ENCODE measurements at places on chromosomes 12 and 14. TPM values are rescaled to one million over a fixed set of nuclear protein-coding genes. Genes with fewer than 3 reads are reported as not detected.

GRCh38 chr14:99125616-99126431 is 146.2 kb downstream of the BCL11B start:
- no peak for DNase-seq

DNA sequence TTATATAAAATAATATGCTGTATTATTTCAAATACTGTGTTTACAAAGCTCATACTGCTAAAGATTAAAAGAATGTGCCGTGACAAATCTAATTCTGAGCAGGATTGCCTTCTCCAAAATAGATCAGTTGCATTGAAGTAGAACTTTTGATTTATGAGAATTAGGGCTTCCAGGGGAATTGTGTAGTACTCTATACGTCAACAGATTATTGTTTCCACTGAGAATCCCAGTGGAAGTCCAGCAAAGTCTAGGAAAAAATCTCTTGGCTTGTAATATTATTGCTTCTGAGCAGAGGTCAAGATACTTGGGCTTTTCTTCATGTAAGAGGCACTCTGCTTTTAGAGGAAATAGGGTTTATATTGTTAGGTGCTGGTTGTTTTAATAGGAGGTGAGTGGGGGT is 133.9 kb downstream of the TRHDE start:
- DNase-seq: no peak

DNA sequence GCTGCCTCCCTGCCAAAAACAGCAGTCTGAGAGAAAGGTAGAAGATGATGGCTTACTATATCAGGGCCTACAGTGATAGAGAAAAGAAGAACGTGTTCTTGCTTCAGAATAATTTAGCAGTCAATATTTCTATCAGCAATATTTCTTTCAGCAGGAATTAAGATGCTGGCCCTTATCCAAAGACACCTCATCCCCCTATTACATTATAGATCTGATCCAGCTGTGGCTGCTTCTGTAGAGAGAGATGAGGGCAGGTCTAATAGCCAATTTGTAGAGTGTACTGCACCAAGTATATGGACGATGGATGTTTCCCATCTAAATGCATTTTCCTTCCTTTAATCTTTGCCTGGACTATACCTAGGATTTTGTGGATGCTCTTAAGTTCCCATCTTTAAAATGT is 451.7 kb downstream of the NPAS3 start:
- DNase-seq: no peak

GRCh38 chr14:26905229-26905628 is 307.4 kb upstream of the NOVA1 start:
- DNase-seq: no peak

DNA sequence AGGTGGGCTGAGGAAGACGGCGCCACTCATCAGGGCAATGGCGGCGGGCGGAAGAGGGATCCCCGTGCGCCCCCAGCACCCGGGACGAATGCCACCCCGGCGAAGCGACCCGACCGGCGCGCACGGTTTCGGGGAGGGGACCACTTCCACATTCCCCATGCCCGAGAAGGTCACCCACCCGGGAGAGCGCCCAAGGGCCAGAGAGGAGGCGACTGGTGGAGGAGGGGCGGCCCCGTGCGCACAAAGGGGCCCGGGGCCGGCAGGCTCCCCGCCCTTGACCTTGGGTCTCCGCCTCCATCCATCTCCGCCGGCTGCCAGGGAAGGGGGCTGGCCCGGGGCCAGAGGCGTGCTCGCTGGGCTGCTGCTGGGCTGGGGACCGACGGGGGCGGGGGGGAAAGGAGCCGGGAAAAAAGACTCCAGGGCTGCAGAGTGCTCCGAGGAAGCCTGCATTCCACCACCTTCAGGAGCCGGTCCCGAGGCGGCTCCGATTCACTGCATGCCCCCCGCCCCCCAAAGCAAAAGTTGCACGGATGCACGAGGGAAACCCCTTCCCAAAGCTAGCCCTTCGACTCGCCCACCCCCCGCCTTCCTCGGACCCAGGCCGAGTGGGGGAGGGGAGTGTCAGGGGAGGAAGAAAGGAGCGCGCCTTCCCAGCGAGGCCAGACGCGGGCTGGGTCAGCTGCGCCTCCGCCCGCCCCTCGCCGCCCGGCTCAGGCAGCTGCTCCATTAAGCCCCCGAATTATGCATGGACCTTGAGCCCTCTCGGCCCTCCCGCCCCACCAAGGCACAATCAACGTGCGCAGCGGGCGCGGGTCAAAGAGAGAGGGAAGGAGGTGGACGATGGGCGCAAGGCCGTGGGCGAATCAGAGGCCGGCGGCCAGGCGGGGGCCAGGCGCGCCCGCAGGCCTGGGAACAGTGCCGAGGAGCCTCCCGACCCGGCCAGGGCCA is 26.2 kb downstream of the BCL11B start:
- DNase-seq: no peak

GRCh38 chr12:68291396-68292036 is 38.1 kb upstream of the IL22 start:
- DNase-seq: no peak

- DNase-seq: no peak
Observed at GRCh38 chr12:32397696-32398095, 1.7 kb upstream of the FGD4 start.

DNA sequence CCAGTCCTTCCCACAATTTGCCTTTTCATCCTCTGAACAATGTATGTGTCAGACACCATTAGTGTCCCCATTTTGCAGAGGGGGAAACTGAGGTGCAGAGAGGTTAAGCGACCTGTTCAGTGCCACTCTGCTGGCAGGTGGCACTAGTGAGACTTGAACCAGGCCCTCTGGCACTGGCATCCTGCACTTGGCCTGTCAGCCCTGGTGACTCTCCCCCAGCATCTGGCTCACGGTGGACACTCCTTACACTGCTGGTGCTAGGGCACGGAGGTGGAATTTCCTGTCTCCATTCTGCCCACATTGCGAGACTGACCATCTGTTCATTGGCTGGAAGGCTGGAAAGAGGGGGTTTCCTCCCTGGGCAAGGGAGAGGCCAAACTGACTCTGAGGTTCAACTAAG is 48.7 kb downstream of the CCNK start:
- no peak for DNase-seq

DNA sequence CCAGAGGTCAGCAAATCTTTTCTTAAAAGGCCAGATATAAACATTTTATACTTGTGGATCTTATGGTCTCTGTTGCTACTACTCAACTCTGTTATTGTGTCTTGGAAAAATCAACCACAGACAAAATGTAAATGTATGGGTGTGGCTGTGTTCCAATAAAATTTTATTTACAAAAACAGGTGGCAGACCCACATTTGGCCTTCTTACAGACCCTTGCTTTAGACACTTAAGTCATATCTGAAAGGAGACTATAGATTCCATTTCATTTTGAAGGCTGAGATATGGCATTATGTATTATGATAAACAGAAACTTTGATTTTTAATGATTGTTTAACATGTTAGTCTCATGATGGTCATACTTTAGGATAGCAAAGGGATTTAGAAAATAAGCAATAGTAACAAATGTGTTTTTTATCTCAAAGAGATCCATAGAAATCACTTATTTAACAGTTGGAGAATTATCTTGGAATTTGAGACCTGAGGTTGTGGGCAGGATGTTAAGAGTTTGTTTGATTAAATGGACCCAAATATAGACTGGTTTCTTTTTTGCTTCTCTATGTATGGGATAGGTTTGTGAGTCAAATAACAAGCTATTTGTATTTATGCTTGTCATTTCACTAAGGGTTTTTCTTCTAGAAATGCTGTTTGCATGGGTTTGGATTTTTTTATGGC is 51.2 kb downstream of the PPFIBP1 start:
- no peak for DNase-seq

DNA sequence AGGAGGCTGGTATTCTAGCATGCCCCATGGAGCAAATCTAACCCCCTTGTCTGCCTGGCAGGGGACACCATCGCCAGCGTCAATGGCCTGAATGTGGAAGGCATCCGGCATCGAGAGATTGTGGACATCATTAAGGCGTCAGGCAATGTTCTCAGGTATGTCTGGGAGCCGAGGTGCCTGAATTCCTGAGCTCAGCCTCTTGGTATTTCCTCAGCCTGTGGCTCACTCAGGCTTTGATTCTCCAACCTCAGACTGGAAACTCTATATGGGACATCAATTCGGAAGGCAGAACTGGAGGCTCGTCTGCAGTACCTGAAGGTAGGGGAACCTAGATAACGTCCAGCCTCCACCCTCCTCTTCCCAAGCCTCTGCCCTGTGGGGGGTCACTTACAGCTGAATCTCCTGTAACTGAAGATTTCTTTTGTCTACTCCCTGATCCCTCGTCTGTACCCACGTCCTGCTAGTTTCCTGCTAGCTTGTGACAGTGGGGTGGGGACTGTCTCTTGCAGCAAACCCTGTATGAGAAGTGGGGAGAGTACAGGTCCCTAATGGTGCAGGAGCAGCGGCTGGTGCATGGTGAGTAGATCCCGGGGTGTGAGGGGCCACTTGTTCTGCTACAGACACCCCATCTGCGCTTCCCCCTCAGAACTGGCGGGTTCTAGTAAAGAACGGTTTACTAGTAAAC is 7.0 kb downstream of the TAMALIN start:
- no peak for DNase-seq

DNA sequence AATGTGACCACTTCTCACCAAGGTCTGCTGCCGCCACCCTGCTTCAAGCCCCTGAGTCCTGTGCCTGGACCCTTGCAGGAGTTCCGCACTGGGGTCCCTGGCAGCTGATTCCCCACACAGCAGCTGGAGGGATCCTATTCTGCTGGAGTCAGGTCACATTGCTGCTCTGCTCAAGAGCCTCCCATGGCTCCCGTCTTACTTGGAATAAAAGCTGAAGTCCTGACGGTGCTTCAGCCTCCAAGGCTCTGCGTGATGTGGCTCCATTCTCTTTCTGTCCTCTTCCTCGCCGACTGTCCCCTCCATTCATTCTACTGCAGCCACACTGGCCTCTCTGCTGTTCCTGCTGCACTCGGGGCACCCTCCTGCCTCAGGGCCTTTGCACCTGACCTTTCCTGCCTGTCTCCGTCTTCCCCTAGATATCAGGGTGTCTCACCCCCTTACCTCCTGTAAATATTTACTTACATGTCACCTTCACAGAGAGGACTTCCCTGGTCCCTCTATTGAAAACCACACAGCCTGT is 7.6 kb upstream of the SDSL start:
- DNase-seq: no peak

DNA sequence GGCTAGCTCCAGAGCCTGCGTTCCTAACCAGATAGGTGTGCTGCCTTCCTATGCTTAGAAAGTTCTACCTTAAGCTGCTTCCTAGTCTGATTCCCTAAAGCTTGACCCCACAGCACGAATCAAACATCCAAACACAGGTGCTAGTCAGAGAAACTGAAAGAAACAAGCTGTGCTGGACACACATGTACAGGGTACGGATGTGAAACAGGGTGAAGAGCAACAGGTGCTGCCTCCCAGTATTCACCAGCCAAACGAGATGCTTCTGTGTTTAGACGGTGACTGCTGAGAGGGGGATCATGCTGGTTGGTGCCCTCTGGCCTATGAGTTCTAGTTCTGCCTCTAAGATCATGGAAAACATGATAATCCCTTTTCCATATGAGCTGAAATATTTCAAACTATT is 105.3 kb downstream of the GRIP1 start:
- DNase-seq: no peak

GRCh38 chr12:56220611-56221231 is 1.0 kb downstream of the RNF41 start:
- no peak for DNase-seq

DNA sequence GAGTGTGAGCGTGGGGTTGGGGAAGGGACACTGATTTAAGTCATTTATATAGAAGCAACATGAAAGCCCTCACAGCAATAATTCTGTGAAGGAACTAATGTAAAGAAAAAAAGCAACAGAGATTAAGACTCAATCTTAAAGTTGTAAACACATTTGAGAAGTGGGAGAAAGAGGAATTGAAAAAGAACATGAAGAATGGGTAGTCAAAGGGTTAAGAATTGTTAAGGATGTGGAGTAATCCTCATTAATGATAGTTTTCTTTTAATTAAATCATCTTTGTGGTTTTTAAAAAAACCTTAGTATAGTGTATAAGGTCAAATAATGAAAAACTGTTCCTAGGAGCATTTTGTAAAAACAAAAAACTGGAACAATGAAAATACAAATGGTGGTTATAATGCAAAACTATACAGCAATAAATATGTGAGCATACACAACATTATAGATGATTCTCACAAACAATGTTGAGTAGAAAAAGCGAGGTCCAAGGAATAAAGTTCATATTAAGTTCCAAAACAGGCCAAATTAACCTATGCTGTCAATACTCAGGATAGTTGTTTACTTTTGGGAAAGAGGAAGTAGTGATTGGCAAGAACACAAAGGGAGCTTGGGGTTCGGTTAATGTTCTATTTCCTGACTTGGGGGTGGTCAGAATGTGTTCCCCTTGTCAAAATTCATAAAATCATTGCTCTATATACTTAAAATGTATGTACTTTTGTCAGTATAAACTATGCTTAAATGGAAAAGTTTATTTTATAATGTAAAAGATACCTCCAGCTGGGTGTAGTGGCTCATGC is 120.4 kb upstream of the ATF7IP start:
- DNase-seq: no peak

GRCh38 chr12:14950982-14951746 is 10.2 kb downstream of the ARHGDIB start:
- no peak for DNase-seq

GRCh38 chr14:33629792-33630191 is 321.1 kb downstream of the EGLN3 start:
- DNase-seq: no peak

- DNase-seq: no peak
Observed at GRCh38 chr14:91257328-91258010, 13.0 kb upstream of the GPR68 start.

DNA sequence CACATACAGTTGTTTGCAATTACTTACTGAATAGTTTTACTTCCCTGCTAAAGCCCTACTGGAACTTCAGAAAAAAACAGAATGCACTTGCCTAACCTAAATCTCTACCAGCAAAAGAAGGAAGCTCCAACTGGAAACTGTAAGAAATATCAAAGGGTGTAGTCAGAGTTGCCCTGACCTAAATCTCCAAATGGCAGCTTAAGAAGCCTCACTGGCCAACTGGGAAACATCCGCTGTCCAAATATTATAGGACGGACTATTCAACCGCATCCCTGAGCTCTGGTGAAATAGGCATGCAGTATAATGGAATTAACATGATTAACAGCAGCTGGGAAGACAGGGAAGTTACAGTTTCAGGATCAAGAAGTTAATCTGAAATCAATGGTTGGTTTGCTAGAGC is 24.3 kb downstream of the ANAPC7 start:
- no peak for DNase-seq

- no peak for DNase-seq
Observed at GRCh38 chr14:97408937-97409815, 612.0 kb downstream of the VRK1 start.

- DNase-seq: peak; percentile 75
Observed at GRCh38 chr12:105946493-105946901, 192.3 kb downstream of the NUAK1 start.

- DNase-seq: peak; percentile 14
Observed at GRCh38 chr12:88299567-88300101, 157.5 kb downstream of the TMTC3 start.

ZNF740 gene
- total RNA-seq: 20.0 TPM

FLVCR2 gene
- total RNA-seq: 1.8 TPM

CCDC198 gene
- total RNA-seq: not detected

MIPOL1 gene
- total RNA-seq: 9.0 TPM

TAS2R43 gene
- total RNA-seq: not detected

DPPA3 gene
- not detected for total RNA-seq

ART4 gene
- 11.8 TPM for total RNA-seq

SLC17A8 gene
- total RNA-seq: not detected

ACSM4 gene
- total RNA-seq: not detected
